ENCODE measurements at places on chromosomes 4 and X. TPM values are rescaled to one million over a fixed set of nuclear protein-coding genes. Genes with fewer than 3 reads are reported as not detected.

The CENPE gene
- polyA plus RNA-seq: 2.4 TPM

The ETDA gene
- not detected for polyA plus RNA-seq

The RIPPLY1 gene
- not detected for polyA plus RNA-seq

The USP26 gene
- polyA plus RNA-seq: not detected

The DIPK2B gene
- polyA plus RNA-seq: not detected

The MGARP gene
- 24.2 TPM for polyA plus RNA-seq

The ACE2 gene
- polyA plus RNA-seq: not detected

The PSAPL1 gene
- polyA plus RNA-seq: not detected

DNA sequence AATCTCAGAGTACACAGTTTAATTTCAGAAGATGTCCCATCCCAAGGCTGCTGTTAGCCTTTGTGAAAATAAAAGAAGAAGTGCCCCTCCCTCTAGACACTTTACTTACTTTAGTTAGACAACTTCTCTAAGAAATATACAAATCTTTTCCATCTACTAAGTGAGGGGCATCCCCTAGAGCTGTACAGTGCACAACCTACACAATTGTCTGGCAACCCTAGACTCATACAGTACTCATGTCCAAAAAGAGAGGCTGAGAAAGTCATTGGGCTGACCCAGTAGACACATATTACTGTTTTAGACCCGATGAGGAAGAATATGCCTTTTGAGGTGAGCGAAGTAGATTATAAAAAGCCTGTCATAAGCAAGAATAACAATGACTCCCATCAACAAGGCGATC, 297.6 kb downstream of the IDS start:
- DNase-seq: no peak

DNA sequence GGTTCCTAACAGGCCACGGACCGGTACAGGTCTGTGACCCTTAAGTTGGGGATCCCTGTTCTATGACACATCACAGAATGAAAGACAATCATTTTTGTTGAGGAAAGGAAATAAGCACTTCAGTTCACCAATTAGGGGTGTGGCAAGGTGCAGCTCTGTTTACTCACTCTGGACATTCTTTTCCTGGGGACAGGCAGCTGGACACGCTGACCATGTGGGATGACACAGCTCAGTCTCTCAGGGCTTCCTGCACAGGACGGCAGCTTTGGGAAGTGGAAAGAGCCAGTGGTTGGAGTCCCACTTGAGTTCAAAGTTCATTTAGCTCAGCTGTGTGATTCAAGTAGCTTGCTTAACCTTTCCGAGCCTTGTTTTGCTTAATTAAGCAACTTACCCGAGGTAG, 55.7 kb downstream of the NDNF start:
- no peak for DNase-seq

GRCh38 chr4:159871141-159871540, 768.3 kb downstream of the RAPGEF2 start:
- no peak for DNase-seq

- DNase-seq: no peak
These were observed 334.2 kb downstream of the TENM3 start for GRCh38 chr4:182577411-182577810.

DNA sequence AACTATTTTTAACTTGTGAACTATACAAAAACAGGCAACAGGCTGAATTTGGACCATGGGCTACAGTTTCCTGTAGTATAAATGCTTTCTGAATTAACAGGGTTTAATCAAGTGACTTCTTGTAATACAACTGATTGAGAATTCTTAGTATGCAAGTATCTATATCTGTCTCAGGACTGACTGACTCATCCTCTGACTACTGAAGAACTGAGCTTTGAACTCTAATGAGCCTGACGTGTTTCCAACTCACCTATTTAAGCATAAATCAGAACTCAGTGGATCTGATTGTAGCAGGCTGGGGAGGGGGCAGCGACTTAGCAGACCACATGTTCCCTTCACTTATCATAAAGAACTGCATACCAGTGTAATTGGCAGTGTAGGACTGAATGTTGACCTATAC, 7.8 kb downstream of the SPATA4 start:
- DNase-seq: no peak

DNA sequence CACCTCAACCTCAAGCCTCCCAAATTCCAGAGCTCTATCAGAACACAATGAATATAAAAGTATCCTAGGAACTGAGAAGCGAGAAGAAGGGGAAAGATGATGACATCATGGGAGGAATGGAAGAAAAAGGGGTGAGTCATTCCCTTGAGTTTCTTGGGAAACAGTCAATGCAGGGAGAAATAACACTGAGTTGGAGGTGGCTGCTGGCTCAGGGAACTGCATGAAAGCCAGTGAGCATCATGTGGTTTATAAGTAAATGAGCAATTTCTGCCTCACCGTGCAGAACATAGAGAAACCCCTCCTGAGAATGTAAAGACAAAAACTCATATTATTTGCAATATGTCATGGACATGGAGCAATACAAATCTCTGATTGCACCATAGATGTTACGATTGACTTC, 73.3 kb downstream of the SHOX start:
- peak; percentile 74 for DNase-seq

DNA sequence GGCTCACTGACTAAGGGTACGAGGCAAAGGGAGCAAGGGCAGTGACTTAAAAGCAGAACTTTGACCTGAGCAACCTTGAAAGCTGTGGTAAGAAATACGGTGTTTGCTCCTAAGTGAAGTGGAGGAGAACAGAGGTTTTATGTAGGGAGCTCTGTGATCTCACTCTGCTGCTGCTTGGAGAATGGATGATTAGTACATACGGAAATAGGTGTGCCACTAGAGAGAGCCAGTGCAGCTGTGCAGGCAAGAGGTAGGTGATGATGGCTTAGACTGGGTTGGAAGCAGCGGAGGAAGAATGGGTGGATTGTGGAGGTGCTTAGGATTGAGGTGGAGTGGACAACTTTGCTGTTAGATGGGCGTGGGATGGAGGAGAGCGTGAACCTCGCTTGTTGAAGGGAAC, 85.0 kb downstream of the FAM193A start:
- no peak for DNase-seq

GRCh38 chr4:110294165-110294564, 95.8 kb upstream of the ELOVL6 start:
- no peak for DNase-seq

DNA sequence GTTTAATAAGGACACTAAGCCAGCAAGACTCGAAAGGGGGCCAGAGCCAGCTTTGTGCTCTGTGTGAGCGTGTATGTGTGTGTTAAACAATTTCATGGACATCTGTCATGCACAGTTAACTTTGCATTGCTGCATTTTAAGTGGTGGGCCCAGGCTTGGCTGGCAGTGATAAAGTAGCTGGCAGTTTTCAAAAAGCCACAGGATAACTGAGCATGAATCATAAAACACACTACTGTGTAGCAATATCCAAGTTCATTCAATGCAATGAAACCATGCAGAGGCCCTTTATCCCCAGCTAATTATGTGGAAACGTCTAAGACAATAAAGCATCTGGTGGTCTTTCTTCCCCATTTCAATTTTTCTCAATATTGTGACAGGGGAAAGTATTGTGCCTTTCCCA, 132.9 kb downstream of the NKX6-1 start:
- no peak for DNase-seq

GRCh38 chr4:183541010-183541751, 36.3 kb downstream of the ING2 start:
- no peak for DNase-seq

DNA sequence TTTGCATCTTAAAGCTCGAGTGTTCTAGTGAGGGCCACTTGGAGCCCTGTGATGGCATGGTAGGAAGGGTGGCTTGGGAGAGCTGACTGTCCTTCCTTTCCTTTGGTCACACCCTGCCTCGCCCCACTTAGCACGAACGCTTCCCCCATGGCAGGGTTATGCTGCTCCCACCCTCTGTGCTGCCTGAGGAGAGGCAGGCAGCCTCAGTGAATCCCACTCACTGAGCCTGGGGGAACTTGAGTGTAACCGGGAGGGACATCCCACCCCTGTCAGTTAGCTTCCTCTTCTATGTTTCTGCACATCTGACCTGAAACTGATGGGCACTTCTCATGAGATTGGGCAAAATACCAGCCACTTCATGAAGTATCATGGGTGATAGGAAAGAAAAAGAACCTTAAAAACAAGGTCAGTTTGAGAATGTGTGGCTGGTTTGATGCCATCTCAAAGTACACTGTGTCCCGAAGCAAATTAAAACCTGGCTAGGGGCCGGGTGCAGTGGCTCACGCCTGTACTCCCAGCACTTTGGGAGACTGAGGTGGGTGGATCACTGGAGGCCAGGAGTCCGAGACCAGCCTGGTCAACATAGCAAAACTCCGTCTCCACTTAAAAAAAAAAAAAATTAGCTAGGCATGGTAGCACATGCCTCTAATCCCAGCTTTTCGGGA, 10.1 kb downstream of the TKTL1 start:
- DNase-seq: no peak

DNA sequence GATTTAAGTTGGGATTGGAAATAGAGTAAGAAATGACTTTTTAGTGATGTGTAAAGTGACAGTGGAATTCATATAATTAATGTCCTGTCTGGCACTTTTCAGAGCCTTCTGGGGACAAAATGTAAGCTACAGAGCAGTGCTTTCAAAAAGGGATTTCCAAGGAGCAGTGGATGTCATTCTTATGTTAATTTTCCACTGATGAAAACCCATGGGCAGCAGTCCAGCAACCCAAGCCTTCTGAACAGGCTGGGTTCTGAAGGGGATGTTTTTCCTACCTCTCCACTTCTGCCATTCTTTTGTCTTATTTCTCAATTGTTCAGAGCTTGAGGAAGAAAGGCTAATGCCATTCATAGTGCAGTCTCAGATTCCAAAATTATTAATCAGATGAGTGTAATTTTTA, 717.6 kb upstream of the HS3ST1 start:
- no peak for DNase-seq

DNA sequence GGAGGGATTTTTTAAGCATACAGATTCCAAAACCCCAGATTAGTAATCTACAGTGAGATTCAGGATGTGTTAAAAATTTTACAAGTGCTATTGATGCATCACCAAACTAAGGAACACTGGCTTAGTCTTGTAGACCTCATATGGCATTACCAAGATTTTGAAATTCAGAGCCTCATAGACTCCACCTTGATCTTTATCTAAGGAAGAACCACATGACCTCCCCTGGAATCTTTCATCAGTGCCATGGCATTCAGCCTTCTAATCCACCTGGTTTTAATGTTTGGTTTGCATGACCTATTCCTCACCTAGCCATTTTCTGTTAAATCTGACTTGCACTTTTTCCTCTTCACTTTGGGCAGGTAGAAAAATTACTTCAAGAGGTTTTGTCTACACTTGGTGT, 171.6 kb downstream of the NKX6-1 start:
- no peak for DNase-seq

GRCh38 chr4:177242651-177243286, 66.9 kb upstream of the NEIL3 start:
- DNase-seq: no peak

DNA sequence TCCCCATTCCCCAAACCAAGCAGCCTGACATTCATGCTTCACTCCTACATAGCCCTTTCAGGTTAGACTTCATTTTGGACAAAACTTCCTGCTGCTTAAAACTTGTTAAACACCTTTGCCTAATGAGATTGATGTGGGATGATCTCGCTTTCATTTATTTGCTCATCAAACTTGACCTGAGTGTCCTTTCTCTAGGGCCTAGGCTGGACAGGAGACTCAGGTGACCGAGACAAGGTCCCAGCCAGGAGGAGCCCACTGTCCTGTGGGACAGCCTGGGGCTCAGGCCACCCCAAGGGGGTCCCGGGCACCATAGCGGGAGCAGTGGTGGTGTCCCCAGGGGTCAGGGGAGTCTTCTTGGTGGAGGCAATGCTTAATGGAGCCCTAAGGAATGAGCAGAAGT, 23.7 kb upstream of the PSAPL1 start:
- DNase-seq: no peak

DNA sequence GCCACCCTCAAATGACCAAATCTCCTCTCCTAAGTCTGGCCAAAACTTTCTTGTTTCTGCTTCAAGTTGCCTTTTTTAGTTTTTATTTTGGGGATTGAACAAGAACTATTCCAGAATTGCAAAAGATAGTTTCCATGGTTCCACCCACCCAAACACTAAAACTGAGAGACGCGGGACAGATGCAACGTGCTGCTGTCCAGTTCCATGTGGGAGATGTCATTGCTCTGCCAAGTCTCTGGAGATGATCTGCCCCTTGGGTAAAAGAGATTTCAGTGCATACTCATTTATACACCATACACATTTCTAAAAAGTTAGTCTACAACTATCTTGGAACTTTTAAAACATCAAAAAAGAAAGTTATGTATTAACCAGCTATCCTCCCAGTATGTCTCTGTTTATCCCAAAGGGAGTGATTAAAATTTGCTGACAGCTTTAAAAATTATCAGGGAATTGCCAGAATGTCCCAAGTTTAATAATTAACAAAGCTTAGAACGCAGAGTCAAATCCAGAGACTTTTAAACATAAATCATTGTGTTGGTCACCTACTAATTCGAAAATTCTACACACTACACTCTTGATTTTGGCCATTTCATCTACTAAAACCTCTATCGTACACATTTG, 3.2 kb downstream of the MAOB start:
- DNase-seq: no peak

GRCh38 chrX:131792789-131793462, 230.2 kb upstream of the STK26 start:
- DNase-seq: no peak

DNA sequence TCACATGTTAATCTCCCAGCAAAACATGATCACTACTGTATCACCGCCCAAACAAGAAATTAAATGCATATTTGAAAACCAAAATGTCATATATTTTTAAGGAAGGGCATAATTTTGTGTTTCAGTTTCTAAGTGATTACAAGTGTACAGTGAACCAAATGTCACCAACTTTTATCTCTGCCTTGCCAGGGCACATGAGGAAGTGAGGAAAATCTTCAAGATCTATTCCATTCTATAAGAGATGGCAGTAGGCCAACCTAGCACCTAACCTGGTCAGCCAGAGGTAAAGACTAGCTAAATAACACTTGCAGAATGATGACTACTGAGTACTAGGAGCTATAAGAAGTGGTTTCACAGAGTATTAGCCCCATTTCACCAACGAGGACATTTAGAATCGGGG, 107.2 kb downstream of the ATP11C start:
- no peak for DNase-seq

DNA sequence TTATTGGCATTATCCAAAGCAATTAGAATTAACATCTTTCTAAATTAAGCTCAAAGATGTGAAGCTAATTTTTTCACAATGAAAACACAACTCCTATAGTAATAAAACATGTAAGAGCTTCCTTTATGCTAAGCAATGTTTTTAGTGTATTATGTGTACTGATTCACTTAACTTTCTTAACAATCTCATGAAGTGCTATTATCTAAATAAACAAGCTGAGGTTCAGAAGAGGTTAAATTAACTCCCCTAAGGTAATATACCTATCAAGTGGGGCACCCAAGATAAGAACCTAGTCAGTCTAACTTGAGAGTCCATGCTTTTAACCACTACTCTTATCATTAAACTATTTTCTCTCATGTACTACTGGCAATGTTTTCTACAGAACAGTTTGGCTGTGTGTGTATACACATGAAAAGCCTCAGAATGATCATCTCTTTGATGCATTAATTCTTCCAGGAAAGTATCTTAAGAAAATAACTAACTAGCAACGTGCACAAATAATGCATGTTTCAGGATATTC, 13.6 kb downstream of the G3BP2 start:
- no peak for DNase-seq

- DNase-seq: no peak
These were observed 317.1 kb downstream of the CBLL2 start for GRCh38 chrX:22589845-22590244.
